ENCODE measurements at places on chromosomes 4 and X. TPM values are rescaled to one million over a fixed set of nuclear protein-coding genes. Genes with fewer than 3 reads are reported as not detected.

EDA gene
- 1.1 TPM for total RNA-seq

DNA sequence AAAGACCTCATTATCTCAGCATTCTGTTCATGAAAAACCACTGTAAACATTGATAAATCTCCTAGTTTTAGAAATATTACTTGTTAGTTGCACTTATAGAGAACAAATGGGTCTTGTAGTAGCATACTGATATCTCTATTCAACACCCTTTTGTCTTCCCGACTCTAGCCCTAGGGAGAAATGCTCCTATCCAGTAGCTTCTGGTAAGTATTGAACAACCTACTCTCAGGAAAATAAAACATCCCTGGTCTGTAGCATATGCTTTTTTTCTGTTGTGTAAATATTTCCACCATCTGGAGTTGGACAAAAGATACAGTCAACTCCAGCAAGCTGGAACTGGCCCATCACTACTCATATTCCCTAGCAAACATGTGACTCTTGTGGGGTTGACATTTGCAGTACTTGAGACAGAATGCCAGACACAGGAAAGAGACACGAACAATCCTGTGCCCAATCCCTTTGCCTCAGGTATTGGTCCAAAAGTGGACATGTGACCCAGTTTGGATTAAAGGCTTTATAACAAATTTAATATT is 188.2 kb downstream of the GC start:
- DNase-seq = no peak
- H3K27ac ChIP-seq = no peak overlapping the region
- H3K4me1 ChIP-seq = no peaks in the 10 kb centered on the region
- no peaks in the 10 kb centered on the region for H3K36me3 ChIP-seq

DNA sequence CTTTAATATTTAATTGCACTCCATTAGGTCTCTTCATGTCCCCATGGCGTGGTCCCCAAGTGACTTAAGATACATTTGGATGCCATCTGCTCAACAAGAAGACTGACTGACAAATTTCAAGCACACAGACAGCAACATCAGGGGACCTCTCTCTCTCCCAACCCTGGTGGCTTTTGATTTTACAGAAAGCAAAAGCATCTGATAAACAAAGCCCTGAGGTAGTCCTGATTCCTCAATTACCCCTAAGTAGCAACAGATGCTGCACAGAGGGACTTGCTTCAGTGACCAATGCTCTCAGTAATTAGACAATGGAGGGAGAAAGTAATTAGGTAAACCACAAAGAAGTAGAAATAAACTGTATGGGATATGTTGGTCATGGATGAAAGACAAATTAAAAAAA is 426.4 kb downstream of the INPP4B start:
- no peak overlapping the region for H3K4me3 ChIP-seq
- no peak overlapping the region for H3K27ac ChIP-seq
- H3K4me1 ChIP-seq = peaks cover 54% of the 10 kb centered on the region

GRCh38 chr4:122968227-122968812 is 45.9 kb upstream of the NUDT6 start:
- DNase-seq = no peak
- H3K27ac ChIP-seq = no peak overlapping the region
- H3K4me3 ChIP-seq = no peak overlapping the region
- H3K36me3 ChIP-seq = peaks cover 14% of the 10 kb centered on the region
- peaks cover 2% of the 10 kb centered on the region for H3K4me1 ChIP-seq

- no peak overlapping the region for H3K27ac ChIP-seq
- H3K36me3 ChIP-seq = no peaks in the 10 kb centered on the region
- no peaks in the 10 kb centered on the region for H3K4me1 ChIP-seq
- no peaks in the 10 kb centered on the region for H3K27me3 ChIP-seq
- no peak overlapping the region for H3K4me3 ChIP-seq
These were observed 9.7 kb upstream of the SYP start for GRCh38 chrX:49209434-49210251.

- no peaks in the 10 kb centered on the region for H3K4me1 ChIP-seq
- no peaks in the 10 kb centered on the region for H3K36me3 ChIP-seq
- no peak for DNase-seq
- no peak overlapping the region for H3K4me3 ChIP-seq
- H3K27ac ChIP-seq = no peak overlapping the region
These were observed 88.0 kb downstream of the GUCY2F start for GRCh38 chrX:109393859-109394258.

GRCh38 chr4:30718021-30718542 is 2.1 kb upstream of the PCDH7 start:
- peaks cover 38% of the 10 kb centered on the region for H3K4me1 ChIP-seq
- DNase-seq = peak; percentile 19
- no peak overlapping the region for H3K27ac ChIP-seq
- H3K36me3 ChIP-seq = no peaks in the 10 kb centered on the region

GRCh38 chr4:151854731-151855130 is 93.9 kb upstream of the GATB start:
- H3K36me3 ChIP-seq = no peaks in the 10 kb centered on the region
- no peak for DNase-seq
- no peak overlapping the region for H3K4me3 ChIP-seq
- no peaks in the 10 kb centered on the region for H3K27me3 ChIP-seq
- H3K4me1 ChIP-seq = peaks cover 2% of the 10 kb centered on the region

RPS3A gene
- total RNA-seq = 2,995 TPM

GRCh38 chr4:145788755-145789154 is 108.8 kb downstream of the C4orf51 start:
- H3K27me3 ChIP-seq = no peaks in the 10 kb centered on the region
- H3K4me1 ChIP-seq = peaks cover 14% of the 10 kb centered on the region
- H3K4me3 ChIP-seq = no peak overlapping the region
- peaks cover 39% of the 10 kb centered on the region for H3K36me3 ChIP-seq
- DNase-seq = no peak

DNA sequence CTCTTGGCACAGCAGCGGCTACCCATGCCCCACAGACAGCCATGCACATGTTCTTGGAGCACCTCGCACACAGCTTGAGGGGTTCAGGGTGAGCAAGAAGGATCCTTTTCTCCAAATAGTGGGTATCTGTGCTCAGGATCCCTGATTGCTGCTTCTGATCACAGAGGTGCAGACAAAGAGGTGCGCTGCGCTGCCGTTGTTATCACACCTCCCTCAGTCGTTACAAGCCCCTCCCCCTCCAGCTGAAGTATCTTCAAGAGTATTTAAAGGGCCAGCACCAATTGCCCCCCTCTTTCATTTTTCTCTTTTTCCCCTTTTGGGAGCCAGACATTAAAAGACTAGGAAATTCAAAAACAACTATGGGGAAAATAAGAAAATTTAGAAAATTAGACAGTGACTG is 44.3 kb downstream of the NELFA start:
- H3K36me3 ChIP-seq = peaks cover 77% of the 10 kb centered on the region
- no peak overlapping the region for H3K27ac ChIP-seq
- H3K27me3 ChIP-seq = no peaks in the 10 kb centered on the region
- H3K4me3 ChIP-seq = no peak overlapping the region
- no peak for DNase-seq
- peaks cover 2% of the 10 kb centered on the region for H3K4me1 ChIP-seq

DNA sequence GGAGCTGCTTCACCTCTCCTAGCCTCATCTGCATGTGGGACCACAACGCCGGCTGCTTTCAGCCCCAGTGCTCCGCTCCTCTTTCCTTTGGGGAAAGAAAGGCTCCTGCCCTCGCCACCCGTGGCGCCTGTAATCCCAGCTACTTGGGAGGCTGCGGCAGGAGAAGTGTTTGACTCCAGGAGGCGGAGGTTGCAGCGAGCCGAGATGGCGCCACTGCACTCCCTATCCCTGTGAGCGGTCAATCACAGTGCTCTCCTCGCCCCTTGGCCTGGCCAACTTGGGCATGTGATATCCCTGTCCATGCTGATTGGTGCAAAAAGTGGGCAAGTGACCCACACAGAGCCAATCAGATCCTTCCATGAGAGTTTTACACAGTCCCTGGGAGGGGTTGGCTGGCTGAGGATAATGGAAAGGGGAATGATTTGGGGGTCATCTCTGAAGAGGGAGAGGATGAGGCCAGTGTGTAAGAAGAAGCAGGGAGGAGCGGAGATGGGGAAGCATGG is 56.2 kb downstream of the WFS1 start:
- no peak for DNase-seq
- H3K27ac ChIP-seq = no peak overlapping the region

DNA sequence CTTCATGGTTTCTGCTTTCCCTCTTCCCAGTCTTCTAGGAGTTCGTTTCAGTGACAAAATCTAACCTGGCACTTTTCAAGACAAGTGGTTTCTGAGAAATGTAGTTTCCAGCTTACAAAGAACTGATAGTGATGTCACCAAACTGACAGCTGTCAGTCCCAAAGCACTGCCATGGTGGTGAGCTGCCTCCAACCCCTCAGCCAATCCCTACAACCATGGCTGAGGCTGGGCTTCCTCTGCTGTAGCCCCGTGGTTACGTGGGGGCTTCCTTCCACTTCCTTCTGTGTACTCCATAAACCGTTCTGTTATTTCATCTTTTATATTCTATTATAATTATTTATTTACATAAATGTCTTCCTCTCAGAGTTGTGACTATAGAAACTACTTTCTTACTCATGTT is 198.6 kb upstream of the AGA start:
- peaks cover 2% of the 10 kb centered on the region for H3K27me3 ChIP-seq
- no peaks in the 10 kb centered on the region for H3K36me3 ChIP-seq
- H3K4me1 ChIP-seq = no peaks in the 10 kb centered on the region

JADE3 gene
- total RNA-seq = 1.5 TPM

DNA sequence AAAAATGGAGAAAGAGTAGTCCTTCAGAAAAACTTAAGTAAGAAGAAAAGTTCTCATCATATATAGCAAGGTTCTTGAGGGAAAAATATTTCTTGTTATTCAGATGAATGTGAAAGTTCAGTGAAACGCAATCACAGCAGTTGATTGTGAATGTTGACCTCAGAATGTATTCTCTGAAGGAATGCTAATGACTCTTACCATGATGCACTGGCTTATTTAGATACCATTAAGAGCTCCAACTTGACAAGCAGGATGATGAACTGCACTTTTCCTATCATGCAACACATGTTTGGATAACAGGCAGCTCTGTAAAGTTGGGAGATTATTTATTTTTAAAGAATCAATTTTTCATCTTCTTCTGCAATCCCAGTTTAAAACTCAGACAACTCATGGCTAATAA is 115.5 kb upstream of the MYOZ2 start:
- H3K27me3 ChIP-seq = peaks cover 10% of the 10 kb centered on the region
- no peak overlapping the region for H3K27ac ChIP-seq
- H3K4me3 ChIP-seq = no peak overlapping the region
- no peaks in the 10 kb centered on the region for H3K4me1 ChIP-seq

APELA gene
- total RNA-seq = not detected

GRCh38 chrX:69607616-69608015 is 8.3 kb upstream of the EDA start:
- no peaks in the 10 kb centered on the region for H3K4me1 ChIP-seq
- H3K36me3 ChIP-seq = no peaks in the 10 kb centered on the region
- H3K4me3 ChIP-seq = no peak overlapping the region
- no peak for DNase-seq
- no peak overlapping the region for H3K27ac ChIP-seq

GRCh38 chr4:185424905-185425646 is 688 bp downstream of the UFSP2 start:
- peaks cover 15% of the 10 kb centered on the region for H3K36me3 ChIP-seq
- peaks cover 30% of the 10 kb centered on the region for H3K4me1 ChIP-seq
- H3K27me3 ChIP-seq = no peaks in the 10 kb centered on the region
- peak; percentile 10 for DNase-seq
- H3K27ac ChIP-seq = peak overlapping the region; percentile 90
- H3K4me3 ChIP-seq = peak overlapping the region; percentile 83

FAM53A gene
- 2.5 TPM for total RNA-seq

- DNase-seq = no peak
- no peaks in the 10 kb centered on the region for H3K36me3 ChIP-seq
- H3K27me3 ChIP-seq = peaks cover 2% of the 10 kb centered on the region
- no peaks in the 10 kb centered on the region for H3K4me1 ChIP-seq
These were observed 149.6 kb upstream of the CTSO start for GRCh38 chr4:156103311-156103710.

DNA sequence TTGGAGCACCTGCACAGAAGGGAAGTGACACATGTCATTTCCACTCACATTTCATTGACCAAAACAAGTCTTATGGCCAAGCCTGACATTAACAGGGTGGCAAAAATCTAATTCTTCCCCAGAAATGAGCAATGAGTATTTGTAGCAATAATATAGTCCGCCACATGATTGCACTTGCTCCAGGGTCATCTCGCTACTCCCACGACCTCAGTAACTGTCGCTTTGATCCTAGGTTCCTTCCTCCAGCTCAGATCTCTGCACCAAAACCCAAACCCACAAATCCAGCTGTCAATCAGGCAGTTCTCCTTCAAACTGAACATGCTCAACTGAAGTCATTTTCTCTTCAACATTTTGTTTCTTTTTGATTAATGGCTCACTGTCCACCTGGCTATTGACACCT is 25.2 kb upstream of the PTTG2 start:
- no peak for DNase-seq
- no peak overlapping the region for H3K4me3 ChIP-seq

RBMX gene
- 320 TPM for total RNA-seq

DNA sequence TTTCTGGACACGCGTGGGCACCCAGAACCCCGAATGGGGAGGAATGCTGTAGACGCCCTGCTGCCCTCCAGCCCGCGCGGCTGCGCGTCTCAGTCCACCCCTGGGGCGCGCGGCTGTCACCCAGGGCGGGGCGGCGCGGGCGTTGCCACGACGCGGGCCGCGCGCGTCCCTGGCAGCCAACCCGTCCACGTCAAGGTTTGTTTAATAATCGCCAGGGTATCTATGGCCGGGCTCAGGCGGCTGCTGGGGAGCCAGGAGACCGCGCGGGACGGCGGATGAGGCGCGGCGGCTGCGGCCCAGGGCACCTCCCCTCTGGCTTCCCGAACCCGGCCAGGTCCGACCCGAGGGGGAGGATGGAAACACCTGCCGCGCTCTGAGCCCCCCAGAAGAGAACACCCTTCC is at the start of gene SPATA18:
TSS of gene SPATA18 (plus strand) at position 92 of the 402 bp plus-strand sequence. CDS start 401 bp downstream, outside the sequence.
- peaks cover 65% of the 10 kb centered on the region for H3K27me3 ChIP-seq
- H3K4me3 ChIP-seq = peak within 1 kb of the TSS; percentile 50
- no peak within 1 kb of the TSS for H3K27ac ChIP-seq
- peak; percentile 7 for DNase-seq

RHOH gene
- 74.7 TPM for total RNA-seq

Data from activated CD4-positive, alpha-beta T cell treated with anti-CD3 and anti-CD28 coated beads for 36 hours (primary cell).